IPS DF 6.9 (cell line): ENCODE measurements at places on chromosomes 7 and 10.
A peak's percentile ranks its signal among the peaks of the same experiment; 100 is the strongest.

DNA sequence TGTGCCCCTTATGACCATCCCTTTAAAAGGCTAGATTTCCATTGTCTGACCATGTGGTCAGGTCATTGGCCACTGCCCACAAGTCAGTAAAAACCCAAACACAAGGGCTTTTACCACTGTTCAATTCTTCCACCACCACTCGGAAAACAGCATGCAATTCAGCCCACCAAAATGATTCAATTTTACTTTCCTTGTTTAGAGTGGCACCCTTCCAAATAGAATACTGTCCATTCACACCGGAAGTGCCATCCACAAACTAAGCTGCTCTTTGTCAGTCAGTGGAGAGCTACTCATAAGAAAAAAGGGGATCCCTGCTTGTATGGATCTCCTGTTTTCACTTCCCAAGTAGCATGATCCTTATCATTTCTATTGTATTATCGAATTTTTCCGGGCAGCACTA lies 350.7 kb upstream of the MBL2 start:
- no peak for DNase-seq

DNA sequence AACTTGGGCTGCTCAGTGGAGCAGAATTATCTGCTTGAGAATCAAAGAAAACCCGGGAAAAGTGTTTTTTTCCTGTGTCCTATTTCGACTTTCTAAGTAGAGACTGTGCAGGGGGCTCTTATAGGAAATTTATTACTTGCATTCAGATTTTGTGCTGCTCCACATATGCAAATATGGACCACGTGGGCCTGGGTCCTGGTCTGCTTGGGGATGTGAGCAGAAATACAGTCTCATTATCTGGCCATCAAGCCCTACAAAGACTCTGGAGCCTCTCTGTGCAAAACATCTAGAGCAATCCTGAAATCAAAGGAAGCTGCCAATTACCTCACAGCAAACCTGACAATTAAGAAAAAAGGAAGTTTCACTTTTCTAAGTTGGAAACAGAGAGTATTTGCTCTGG lies 216.9 kb downstream of the LRMDA start:
- no peak for DNase-seq

DNA sequence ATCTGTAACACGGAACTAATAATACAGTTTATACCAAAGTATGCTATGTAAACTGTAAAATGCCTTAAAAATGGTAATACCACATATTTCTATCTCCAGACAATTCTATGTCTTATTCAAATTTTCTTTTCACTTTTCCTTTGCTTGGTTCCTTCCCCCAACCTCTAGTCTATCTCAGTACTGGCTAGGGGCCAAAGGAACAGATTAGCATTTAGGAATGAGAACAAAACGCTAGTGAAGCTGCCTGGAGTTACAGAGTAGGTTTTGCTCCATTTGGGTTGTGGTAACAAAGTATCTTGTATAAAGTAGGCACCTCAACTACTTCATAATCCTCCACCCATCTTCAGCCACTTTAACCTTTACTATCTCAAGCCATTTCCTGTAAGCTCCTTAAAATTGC lies 94.1 kb downstream of the HBP1 start:
- no peak for DNase-seq

GRCh38 chr10:122727426-122727825 lies 27.8 kb upstream of the C10orf120 start:
- no peak for DNase-seq

DNA sequence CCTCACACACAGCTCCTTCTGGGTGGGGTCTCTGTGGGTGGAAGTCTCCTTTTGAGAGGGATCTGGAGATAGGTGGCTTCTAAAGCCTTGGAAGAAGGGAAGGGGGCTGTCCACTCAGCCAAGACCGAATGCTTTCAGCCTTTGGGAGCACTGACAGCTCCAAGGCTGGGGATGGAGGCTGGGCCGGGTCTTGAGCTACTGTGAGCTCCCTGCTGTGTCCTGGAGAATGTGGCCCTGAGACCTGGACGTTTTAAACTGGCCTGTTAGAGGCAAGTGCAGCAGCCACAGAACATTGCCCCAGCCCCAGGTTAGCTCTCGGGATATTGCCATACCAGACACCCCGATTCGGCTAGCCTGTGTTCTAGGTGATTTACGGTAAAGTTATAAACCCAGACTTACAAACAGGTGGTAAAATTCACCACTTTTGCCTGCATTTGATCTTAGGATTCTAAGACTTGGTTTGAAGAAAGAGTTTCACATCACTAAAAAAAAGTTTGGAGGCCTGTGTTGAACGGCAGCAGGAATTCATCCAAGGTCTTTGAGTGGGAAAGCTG lies 548.5 kb upstream of the FOXK1 start:
- no peak for DNase-seq

DNA sequence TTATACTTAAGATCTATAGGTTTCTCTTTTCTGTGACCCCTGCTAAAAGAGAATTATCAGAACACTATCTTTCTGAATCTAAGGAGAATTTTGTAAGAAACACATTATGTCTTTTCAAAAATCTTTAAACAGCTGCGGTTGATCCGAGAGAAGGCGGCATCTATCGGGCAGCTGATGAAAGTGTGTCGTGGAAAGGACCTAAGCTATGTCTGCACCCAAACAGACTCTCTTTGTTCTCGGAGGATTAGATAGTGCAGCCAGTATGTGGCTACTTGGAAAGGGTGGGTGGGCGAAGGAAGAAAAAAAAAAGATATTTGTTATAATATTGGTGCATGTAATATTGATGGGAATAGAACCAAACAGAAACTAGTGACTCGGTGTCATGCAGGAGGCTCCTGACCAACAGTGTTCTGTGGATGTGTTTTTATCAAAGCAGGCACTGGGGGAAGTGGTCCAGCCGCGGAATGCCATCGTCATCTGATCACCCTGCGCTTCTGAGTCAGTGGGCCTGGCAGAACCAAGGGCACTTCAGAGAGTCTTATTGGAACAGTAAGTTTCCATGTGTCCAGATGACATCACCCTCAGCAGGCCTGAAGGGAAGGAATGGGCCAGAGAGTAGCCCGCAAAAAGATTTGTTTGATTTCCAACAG lies 509.7 kb upstream of the AKR1E2 start:
- DNase-seq, result no peak

GRCh38 chr7:10803720-10804119 lies 170.0 kb upstream of the PHF14 start:
- DNase-seq, result no peak

DNA sequence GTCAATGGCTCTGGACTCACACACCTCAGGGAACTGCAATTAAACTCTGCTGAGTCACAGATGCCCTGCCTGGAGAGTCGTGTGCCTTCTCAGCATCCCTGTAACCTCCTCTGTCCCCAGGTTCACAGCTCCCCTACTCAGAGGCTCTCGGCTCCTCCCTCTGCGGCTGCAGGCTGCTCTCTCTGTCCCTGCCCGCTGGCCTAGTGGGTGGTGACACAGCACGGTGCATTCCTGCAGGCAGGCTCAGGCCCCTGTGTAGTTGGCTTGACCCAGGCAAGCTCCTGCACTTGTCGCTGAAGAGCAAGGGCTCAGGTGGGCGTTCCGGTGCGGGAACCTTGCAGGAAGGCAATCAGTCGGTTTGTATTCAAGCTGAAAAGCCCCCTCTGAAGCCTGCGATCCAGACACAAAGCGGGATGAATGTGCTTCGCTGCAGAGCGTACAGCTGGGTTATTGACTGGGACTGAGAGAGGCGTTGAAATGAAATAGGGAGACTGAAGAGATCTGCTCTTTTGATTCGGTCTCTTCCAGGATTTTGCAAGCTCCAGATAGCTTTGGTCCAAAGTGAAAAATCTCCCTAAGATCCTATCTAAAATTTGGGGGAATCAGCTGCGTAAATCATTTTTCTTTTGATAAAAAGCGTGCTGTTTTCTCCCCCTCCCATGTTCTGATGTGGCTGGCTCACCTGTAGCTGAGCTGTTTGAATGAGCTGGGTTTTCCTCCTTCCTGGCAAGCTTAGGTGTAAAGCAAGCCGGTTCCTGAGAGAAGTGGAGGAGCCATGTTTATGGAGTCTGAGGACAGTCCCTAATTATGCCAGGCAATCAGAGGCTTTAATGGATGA lies 208.7 kb upstream of the PHYHIPL start:
- DNase-seq, result peak; percentile 41

DNA sequence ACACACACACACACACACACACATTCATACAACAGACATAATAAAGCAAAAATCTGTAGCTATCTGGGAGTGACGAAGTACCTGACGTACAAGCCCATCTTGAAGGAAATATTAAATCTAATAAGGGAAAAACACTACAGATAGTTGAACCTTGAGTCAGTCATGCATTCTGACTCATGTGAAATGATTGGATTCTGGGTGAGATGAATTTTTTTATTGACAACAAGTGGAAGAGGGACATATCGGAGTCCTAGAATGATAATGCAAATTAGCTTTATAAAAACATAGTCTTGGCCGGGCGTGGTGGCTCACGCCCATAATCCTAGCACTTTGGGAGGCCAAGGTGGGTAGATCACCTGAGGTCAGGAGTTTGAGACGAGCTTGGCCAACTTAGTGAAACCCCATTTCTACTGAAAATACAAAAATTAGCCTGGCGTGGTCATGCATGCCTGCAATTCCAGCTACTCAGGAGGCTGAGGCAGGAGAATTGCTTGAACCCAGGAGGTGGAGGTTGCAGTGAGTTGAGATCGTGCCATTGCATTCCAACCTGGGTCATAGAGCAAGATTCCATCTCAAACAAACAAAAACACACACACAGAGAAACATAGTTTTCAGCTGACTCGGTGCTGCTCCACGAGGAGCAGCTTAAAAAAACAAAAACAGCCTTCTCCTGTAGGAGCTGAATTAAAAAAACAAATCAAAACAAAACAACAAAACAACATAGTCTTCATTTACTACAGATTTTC lies 154.4 kb upstream of the MKLN1 start:
- DNase-seq, result no peak

DNA sequence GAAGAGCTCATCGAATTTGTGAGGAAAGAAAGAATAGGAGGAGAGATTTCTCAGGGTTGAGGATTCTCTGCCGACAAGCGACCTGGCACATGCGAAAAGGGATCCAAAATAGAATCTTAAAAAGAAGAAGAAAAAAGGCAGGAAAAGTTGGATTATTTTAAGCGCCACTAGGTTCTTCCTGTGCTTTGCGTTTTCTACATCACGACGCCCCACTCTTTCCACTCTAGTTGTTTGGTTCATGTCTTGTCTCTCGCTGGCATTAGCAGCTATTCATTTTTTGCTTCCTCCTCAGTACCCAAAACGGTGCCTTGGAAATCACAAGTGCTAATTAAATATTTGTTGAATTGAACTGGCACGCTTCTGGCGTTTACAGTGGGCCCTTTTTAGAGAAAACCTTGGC lies 674 bp upstream of the FRA10AC1 start:
- no peak for DNase-seq

DNA sequence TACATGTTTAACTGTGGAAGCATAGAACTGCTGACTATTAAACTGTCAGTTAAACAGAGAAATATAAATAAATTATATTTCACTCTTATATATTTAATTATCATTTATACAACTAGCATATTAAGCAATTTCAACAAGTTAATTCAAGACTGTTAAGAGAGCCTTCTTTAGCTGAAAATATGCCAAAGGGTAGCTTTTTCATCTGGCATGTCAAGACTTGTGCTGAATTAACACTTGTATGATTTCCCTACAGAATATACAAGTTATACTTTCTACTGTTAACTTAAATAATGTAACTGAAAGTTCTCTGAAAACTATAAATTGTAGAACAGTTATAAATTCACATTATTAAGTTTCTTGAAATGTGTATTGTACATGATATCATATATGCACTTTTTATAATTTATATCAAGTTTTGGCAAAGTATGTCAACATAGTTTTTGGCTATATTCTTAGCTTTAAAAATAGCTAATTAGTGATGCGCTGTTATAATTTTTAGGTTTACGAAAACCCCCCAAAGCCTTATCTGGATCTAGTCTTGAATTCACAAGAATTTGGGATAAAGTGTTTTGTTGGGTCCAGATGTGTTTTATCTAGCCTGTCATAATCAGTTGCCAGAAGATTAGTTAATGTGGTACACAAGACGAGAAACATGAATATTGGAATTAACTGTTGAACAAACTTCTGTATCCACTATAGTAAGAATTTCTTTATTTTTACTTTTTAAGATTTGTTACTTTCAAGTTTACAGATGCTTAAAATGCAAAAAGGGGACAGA lies 231.1 kb upstream of the FOXP2 start:
- no peak for DNase-seq

- DNase-seq, result no peak
These were observed 17.0 kb downstream of the TRPV5 start for GRCh38 chr7:142916508-142916907.

- DNase-seq, result no peak
These were observed 130.3 kb upstream of the MINDY3 start for GRCh38 chr10:15990535-15991129.

- DNase-seq, result no peak
These were observed 104.9 kb upstream of the YAE1 start for GRCh38 chr7:39461263-39461820.

GRCh38 chr7:81298951-81299666 lies 380.3 kb upstream of the SEMA3C start:
- no peak for DNase-seq

DNA sequence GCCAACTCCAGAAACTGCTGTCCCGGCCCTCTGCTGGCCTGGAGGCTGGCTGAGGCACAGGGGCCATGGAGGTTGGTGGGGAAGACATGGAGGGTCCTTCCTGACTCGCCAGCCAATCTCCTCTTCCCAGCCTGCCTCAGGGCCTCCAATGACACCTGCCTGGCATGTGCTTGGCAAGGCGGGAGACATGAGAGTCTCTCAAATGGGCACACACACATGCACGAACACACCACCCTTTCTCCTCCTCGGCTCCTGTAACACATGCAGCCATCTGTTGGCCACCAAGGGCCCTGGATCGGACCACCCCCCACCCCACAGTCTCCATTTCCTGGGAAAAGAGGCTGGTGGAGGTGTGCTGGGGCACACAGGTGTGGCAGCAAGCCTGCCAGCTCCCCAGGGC lies 56.4 kb downstream of the YKT6 start:
- DNase-seq, result no peak

GRCh38 chr10:114499116-114499515 lies 94.8 kb upstream of the AFAP1L2 start:
- DNase-seq, result no peak

GRCh38 chr7:44388089-44388970 lies 62.9 kb upstream of the CAMK2B start:
- no peak for DNase-seq

DNA sequence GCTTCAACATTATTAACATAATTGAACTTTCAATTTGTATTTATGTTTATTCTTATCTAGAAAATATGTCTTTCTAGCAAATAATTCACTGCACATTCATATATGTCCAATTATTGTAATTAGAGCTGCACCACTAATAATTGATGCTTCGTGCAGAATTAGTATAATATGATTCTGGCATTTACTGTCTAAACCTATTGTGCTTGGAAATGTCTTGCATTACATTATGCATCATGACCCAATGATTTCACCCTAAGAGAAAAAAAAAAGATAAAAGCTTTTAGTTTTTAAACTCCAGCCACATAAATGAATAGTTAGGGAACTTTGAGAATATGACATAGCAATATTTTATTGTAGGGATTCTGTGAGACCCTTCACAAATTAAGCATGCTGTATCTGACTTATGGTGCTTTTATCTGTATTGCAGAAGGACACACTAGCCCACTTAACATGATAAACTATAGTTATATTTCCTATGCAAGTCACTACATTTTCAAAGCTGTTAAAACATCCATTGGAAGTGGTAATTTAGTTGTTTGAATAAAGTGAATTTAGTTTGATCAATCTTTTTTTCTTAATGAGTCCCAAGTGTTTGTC lies 1609.1 kb downstream of the REEP3 start:
- no peak for DNase-seq

GRCh38 chr7:84633-85020 lies 107.7 kb upstream of the FAM20C start:
- DNase-seq, result no peak

- DNase-seq, result no peak
These were observed 129.2 kb downstream of the BBS9 start for GRCh38 chr7:33258491-33258951.

GRCh38 chr7:44097064-44097932 lies 6.8 kb upstream of the AEBP1 start:
- DNase-seq, result no peak
